ENCODE measurements at places on chromosomes 6 and 20.

DNA sequence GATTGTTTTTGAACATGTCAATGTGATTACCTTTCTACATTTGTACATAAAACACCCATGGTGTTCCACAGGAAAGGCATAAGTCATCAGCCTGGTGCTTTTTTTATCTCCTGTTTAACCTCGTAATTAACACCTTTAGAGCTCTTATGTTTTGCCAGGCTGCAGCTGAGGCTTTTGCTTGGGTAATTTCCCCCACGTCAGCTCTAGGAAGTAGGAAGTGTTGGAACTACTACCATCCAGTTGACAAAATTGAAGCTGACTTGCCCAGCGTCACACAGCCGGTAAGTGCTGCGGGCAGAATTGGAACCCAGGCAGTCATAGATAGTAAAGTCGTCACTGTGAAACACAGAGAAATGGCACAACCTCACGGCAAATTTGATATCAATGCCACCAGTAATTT, 86.6 kb upstream of the BMP2 start:
- DNase-seq = no peak

DNA sequence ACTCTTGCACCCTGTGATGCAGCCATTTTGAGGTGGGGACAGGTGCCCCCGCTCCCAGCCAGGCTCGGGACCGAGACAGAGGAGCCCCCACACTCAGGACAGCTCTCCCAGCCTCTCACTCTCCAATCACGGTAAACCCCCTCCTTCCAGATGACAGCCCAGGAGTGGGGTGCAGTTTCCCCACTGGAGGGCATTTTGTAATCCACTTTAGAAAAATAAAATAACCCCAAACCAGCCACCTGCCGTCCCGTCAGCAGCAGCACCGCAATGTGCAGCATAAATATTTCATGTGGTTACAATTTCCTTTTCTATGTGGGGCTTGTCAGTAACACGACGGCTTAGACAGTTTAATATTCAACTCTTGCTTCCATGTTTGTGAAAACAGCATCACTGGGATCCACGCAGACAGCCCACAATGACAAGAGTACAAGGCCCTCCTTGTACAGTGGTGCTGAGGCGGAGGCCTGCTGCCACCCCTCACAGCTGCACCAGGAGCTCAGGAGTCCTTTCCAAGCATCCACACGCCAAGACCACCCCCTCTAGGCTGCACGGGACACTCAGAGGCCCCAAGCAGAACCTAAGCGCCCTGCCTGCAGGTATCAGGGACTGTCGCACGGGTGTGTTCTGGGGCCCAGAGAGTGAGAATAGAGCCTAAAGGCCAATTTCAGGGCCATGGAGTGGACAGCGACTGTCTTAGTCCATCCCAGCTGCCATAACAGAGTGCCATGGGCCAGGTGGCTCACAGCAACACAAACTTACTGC, 116.7 kb downstream of the JPH2 start:
- DNase-seq = no peak

DNA sequence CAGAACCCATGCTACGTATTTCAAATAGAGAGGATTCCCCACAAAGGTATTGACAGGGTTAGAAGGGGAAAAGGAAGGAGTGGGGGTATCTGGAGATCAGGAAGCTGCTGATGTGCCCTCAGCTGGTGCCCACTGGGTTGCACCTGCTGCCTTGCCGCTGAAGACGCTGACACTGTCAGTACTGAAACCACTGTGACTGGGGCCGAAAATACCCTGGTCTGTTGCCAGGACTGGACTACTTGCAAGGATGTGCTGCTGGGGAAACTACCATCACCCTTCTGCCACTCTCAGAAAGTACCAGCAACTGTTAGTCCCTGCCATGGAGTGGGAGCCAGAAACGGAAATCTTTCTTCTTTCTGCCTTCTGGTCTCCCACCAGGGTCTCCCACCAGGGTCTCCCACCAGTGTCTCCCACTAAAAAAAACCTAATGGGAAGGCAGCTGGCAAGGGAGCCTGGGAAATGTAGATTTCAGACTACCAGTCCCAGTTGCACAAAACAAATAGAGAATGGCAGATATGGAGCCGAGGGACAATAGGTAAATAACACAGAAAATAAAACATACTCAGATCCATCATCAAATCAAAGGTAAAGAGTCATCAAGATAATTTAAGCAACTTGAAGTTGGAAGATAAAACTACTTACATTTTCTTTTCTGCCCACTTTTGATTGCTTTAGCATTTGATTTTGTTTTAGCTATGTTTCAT, 204.8 kb downstream of the TPBG start:
- DNase-seq = no peak

DNA sequence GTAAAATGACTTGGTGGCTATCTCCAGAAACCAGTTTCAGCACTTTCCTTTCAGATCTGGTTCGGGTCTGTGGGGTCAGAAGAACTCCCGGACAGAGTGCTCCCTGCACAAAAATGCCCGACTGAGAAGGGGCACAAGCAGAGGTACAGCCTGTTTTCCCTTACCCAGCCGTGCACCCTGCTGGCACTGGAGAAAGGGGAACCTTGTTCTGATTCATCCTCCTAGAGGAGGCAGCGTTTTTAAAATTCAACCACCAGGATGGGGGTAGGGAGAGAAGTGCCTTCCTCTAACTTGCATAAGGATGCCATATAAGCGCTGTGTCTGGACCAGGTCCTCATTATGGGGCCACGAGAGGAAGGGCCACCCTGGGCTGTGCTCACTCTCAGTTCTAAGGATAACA, 17.6 kb downstream of the RIMS4 start:
- no peak for DNase-seq

DNA sequence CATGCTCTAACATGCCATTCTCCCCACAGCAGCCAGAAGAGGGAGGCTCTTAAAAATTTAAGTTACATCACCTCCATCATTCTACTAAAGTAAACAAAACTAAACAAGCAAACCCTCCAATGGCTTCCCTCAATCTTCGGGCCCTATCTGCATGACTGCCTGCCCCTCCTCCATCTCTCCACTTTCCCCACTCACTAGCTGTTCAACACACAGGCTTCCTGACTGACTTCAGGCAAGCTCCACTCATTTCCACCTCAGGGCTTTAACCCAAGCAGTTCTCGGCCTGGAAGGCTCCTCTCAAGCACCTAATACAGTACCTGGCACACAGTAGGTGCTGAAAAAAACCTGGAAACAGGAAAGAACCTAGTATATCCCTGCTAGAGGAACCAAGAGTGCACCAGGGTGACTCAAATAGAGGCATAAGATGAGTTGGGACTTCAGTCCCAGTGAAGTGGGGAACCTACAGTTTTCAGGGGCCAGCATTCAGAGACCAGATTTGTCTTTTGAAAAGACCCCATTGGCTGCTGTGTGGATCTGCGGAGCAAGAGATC, 2.8 kb downstream of the AHCY start:
- no peak for DNase-seq

- DNase-seq = no peak
Measured at GRCh38 chr6:34238585-34239499, 2.2 kb downstream of the HMGA1 start.

- DNase-seq = no peak
Measured at GRCh38 chr6:842141-842540, 149.2 kb upstream of the EXOC2 start.

DNA sequence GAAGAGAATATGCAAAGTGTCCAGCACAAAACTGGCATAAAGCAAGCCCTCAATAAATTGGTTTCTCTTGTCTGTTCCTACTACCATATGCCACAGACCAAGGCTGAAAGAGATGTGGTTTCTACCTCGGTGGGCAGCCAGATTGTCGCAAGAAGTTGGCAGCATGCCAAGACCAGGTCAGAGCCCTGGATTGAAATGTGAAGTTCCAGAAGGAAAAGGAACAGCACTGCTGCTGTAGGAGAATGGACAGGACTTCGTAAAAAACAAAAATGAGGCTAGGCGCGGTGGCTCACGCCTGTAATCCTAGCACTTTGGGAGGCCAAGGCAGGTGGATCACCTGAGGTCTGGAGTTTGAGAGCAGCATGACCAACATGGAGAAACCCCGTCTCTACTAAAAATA, 22.1 kb downstream of the MRPL14 start:
- no peak for DNase-seq

DNA sequence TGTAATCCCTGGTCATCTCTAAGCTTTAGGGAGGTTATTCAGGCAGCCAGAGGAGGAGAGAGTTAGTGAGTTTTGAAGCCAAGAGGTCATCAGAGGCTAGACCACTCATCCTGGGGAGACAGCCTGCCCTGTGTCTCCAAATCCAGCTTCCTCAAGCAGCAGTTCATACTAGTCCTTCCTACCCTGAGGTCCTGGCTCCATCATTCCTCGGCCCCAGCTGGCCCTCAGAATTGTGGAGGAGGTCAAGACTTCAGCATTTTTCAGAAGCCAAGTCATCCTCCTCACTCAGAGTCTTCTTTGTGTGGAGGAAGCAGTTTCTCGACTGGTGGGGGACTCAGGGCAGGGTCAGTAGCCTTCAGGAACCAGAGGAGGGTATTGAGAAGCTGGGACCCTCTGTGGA, 12.4 kb upstream of the KIAA1755 start:
- DNase-seq = no peak

DNA sequence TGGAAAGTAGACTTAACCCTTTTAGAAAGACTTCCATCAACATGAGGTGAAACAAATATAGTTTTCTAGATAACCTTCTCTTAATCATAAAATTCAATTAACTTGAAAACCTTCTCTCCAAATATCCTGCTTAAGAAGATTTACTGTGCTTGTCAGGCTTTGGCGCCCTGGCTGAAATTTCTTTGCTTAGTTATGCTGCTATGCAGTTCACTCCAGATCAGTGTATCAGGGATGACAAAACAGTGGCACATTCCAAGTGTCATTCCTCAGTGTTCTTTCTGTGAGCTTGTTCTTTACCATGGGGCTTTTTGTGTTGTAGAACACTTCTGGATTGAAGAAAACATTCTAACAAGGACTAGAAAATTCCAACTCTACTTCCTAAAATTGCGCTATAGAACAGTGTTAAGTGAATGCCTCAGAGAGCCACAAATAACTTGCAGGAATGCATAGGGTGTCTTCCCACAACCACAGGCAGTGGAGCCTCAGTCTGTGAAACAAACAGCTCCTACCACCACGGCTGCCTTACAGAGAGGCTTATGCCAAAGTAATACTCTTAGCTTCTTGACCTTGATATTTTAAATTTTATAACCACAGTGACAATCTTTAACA, 443.6 kb downstream of the CDC5L start:
- DNase-seq = peak; percentile 67

GRCh38 chr6:42449917-42450476, 1.7 kb downstream of the TRERF1 start:
- no peak for DNase-seq

- DNase-seq = peak; percentile 22
Measured at GRCh38 chr20:6704132-6704861, 63.2 kb upstream of the BMP2 start.

DNA sequence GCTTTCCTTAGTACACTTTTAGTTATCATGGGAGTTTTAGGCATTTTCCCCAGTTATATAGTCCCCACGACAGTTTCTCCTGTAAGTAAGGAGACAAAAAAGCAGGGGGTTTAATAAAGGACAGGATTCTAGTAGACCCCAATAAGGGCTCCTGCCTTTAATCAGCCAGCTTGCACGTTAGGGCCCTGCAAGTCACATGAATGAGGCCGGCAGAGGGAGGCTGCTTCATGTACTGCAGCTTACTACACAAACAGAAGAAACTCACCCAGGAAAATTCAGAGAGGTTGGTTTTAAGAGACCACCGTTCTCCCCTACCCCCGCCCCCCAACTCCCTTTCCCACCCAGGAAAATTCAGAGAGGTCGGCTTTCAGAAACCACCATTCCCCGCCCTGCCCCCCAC, 229.7 kb upstream of the MOCS1 start:
- no peak for DNase-seq

GRCh38 chr6:24775520-24776058, 852 bp downstream of the GMNN start:
- DNase-seq = peak; percentile 23

DNA sequence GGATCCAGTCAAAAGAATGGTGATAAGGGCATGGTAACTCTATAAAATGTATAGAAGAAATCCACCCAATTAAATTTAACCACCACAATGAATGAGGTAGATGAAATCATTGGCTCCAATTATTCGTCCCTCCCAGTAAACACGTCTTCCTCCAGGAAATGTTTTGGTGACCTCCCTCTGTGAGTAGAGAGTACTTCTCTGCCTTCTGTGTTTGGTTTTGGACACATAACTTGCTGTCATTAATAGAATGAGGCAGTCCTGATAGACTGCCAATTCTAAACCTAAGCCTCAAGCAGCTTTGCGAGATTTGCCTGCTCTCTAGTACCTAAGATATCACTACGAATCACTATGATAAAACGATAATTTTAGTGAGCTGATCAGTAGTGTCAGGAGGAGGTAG, 632.8 kb downstream of the HDGFL1 start:
- DNase-seq = no peak

All from astrocyte of the cerebellum (primary cell).